ENCODE measurements at places on chromosomes 7 and 10.
A peak's percentile ranks its signal among the peaks of the same experiment; 100 is the strongest.

DNA sequence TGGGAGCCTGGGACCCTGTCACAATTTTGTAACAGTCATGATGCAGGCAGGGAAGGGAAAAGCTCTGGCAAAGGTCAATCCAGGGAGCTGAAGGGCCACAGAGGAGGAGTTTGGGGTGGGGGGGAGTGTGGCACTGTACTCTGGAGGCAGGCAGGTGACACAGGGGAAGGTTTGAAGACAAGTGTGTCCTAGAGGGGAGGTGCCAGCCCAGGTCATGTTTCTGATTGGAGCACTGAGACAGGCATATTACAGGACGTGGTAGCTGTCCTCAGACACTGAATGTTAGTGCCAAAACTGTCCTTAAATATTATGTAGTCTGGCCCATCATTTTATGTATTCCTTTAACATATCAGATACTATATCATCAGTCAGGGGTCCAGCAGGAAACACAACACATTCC is 75.6 kb upstream of the LRRC4 start:
- H3K27ac ChIP-seq, result peak overlapping the region; percentile 66
- H3K4me1 ChIP-seq, result peaks cover 56% of the 10 kb centered on the region
- no peaks in the 10 kb centered on the region for H3K36me3 ChIP-seq
- peak overlapping the region; percentile 10 for H3K4me3 ChIP-seq

GRCh38 chr7:136102881-136103280 is 125.7 kb upstream of the MTPN start:
- no peak overlapping the region for H3K4me3 ChIP-seq
- H3K36me3 ChIP-seq, result no peaks in the 10 kb centered on the region
- H3K27me3 ChIP-seq, result no peaks in the 10 kb centered on the region
- H3K4me1 ChIP-seq, result no peaks in the 10 kb centered on the region
- DNase-seq, result no peak

DNA sequence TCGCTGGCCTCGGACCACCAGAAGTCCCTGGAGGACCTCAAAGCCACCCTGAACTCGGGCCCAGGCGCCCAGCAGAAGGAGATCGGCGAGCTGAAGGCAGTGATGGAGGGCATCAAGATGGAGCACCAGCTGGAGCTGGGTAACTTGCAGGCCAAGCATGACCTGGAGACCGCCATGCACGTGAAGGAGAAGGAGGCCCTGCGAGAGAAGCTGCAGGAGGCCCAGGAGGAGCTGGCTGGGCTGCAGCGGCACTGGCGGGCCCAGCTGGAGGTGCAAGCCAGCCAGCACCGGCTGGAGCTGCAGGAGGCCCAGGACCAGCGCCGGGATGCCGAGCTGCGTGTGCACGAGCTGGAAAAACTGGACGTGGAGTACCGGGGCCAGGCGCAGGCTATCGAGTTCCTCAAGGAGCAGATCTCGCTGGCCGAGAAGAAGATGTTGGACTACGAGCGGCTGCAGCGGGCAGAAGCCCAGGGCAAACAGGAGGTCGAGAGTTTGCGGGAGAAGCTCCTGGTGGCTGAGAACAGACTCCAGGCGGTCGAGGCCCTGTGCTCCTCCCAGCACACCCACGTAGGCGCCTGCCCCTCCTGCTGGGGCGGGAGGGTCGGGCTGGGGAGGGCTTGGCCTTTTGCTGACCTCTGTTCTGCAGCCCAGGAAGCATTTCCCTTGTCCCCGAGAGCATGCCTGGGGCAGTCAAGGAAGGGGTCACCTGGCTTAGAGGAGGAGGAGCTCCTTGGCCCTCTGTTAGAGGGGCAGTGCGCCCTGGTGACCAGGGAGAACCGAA is 77.3 kb upstream of the GTF2IRD1 start:
- no peak overlapping the region for H3K4me3 ChIP-seq
- peaks cover 5% of the 10 kb centered on the region for H3K4me1 ChIP-seq
- no peak for DNase-seq
- H3K36me3 ChIP-seq, result no peaks in the 10 kb centered on the region
- H3K27me3 ChIP-seq, result peaks cover 4% of the 10 kb centered on the region

DNA sequence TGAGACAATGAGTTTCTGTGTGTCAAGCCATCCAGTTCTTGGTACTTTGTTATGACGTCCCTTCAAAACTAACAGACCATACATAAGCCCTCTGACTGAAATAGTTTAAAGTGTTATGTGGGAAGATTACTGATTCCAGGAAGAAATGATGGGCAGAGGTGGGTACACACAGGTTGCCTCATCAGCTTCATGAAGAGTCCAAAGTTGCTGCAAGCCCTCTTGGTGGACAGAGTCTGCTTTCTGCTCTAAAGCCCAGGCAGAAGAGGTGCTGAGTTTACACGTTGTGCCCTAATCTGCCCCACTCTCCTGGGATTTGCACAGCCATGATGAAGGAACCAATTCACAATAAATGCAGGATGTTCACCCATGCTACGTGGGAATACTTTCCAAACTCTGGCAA is 187.4 kb downstream of the PARD3 start:
- no peak overlapping the region for H3K27ac ChIP-seq
- no peak overlapping the region for H3K4me3 ChIP-seq
- no peak for DNase-seq

DNA sequence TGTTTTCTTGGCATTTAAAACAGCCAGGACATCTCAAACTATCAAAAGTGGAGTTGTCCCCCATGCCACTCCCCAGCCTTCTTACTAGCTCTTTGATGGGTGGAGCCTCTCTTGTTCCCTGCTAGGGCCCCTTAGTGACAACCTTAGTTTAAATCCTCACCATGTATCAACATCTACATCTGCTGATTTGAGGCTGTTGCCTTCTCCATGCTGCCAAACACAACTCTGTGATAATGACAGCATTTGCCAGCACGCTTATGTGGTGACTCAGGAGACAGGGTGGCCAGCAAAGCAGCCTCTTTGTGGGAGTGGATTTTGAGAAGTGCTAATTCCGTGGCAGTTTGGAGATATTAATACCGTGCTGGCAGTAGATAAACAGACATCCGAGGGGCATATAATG is 145.4 kb downstream of the LRRC4 start:
- no peaks in the 10 kb centered on the region for H3K4me1 ChIP-seq
- H3K4me3 ChIP-seq, result no peak overlapping the region
- no peak for DNase-seq
- no peak overlapping the region for H3K27ac ChIP-seq
- peaks cover 23% of the 10 kb centered on the region for H3K36me3 ChIP-seq

DNA sequence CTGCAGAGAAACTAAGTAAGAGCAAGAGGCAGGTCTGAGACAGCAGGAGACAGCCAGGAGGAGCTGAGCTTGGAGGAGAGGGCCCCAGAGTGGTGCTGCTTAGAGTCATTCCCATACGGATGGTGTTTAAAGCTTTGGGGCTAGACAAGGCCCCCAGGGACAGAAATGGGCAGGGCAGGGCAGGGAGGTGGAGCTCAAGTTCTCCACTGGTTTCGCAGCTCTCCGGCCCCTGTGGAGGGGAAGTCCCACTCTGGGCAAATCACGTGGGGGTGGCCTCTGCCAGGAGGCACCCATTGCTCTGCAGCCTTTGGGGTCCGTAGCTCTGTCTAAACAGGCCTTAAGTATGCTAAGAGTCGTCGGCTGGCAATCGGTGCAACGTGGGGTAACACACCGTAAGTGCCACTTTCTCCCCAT is 1.0 kb upstream of the PTPRE start:
- no peaks in the 10 kb centered on the region for H3K4me1 ChIP-seq
- no peak overlapping the region for H3K4me3 ChIP-seq
- peaks cover 47% of the 10 kb centered on the region for H3K27me3 ChIP-seq
- no peaks in the 10 kb centered on the region for H3K36me3 ChIP-seq

- no peaks in the 10 kb centered on the region for H3K4me1 ChIP-seq
- no peak overlapping the region for H3K4me3 ChIP-seq
- no peak for DNase-seq
- H3K36me3 ChIP-seq, result no peaks in the 10 kb centered on the region
- no peaks in the 10 kb centered on the region for H3K27me3 ChIP-seq
- no peak overlapping the region for H3K27ac ChIP-seq
Observed at GRCh38 chr7:81190997-81191768, 272.3 kb upstream of the SEMA3C start.

DNA sequence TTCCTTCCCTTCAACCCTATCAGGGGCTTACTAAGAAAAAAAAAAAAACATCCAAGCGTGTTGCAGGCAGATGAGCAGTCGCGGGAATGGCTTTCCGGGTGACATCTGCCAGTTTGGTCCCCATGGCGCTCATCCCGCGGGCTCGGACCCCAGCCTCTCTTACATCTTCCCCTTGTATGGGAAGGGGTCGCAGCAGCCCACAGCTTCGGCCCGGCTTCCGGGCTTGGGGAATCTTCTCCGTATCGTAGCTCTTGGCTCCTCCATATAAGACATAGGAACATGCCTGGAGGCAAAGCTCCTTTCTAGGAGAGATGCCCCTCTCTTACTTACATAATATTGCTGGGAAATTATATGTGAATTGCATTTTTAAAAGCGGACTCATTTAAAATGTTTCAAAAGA is 99.5 kb downstream of the CUX1 start:
- DNase-seq, result no peak
- no peak overlapping the region for H3K27ac ChIP-seq
- no peaks in the 10 kb centered on the region for H3K27me3 ChIP-seq
- H3K36me3 ChIP-seq, result peaks cover 4% of the 10 kb centered on the region
- H3K4me3 ChIP-seq, result no peak overlapping the region
- H3K4me1 ChIP-seq, result peaks cover 3% of the 10 kb centered on the region

DNA sequence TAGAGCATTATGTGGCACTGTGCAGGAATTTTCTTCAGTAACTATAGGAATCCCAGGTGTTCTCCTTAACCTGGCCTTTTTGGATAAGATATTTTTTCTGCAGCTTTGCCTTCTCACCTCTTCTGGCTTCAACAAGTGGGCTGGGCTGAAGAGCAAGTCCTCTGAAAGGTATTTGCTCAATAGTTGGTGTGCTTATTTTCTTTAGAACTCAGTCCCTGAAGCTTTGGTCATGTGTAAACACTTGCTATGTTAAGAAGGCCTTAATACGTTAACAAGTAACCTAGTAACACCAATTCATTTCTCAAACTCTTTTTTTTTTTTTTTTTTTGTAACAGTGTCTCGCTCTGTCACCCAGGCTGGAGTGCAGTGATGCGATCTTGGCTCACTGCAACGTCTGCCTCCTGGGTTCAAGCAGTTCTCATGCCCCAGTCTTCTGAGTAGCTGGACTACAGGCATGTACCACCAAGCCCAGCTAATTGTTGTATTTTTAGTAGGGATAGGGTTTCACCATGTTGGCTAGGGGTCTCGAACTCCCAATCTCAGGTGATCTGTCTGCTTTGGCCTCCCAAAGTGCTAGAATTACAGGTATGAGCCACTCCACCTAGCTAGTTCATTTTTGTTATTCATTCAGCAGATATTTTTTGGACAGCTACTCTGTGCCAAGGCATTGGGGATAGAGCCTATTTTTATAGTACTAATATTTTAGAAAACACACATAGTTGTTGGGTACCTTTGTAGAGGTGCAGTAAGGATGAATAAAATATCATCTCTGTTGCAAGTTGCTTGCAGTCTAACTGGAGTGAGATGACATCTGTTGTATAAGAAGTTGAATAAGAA is 164.6 kb downstream of the SND1 start:
- no peak overlapping the region for H3K4me3 ChIP-seq
- peaks cover 21% of the 10 kb centered on the region for H3K4me1 ChIP-seq
- H3K36me3 ChIP-seq, result peaks cover 19% of the 10 kb centered on the region
- H3K27me3 ChIP-seq, result no peaks in the 10 kb centered on the region
- H3K27ac ChIP-seq, result no peak overlapping the region
- no peak for DNase-seq

- H3K27me3 ChIP-seq, result no peaks in the 10 kb centered on the region
- DNase-seq, result peak; percentile 54
- H3K27ac ChIP-seq, result no peak overlapping the region
- H3K36me3 ChIP-seq, result peaks cover 13% of the 10 kb centered on the region
Observed at GRCh38 chr7:23012908-23013714, 819 bp downstream of the HYCC1 start.

DNA sequence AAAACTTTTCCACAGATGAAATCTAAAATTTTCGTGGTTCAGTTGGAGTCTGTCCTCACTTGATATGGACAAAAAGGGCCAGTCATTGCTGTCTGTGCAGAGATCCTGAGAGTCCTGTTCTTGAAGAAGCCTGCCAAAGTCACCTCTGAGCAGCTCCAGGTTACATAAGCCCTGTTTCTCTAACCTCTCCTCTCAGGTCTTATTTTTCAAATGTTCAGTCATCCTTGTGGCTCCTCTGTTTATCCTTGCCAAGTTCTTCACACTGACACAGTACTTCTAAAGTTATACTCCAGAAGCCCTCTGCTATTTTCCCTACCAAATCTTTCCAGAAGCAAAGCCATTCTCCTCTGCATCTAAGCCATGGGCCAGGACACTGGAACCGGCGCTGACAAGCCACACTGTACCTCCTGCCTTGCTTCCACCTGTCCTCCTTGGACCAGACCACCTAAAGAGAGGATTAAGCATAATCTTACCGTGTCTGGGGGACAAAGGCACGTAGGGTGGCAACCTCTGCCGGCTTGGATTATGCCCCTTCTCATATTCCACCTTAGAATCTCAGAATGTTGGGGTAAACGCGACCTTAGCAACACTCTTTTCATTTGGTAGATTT is 161.6 kb downstream of the JAZF1 start:
- no peaks in the 10 kb centered on the region for H3K4me1 ChIP-seq
- no peak overlapping the region for H3K4me3 ChIP-seq
- DNase-seq, result no peak

DNA sequence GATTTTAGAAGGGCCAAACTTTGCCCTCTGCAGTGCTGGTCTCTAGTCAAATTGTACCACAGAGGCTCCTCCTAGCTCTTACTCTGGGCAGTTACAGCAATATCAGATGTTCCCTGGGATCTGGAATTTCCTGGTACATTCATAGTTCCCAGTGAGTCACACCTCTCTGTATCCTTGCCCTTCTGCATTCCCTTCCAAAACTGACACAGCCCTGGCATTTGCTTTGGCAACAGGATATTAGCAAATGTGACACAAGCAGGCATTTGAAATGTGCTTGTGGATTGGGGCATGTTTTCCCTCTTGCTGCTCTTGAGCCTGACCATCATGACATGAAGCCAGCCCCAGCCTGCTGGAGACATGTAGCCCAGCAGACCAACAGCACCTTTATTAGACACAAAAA is 284.7 kb upstream of the AKR1E2 start:
- DNase-seq, result no peak
- H3K36me3 ChIP-seq, result no peaks in the 10 kb centered on the region
- H3K27me3 ChIP-seq, result peaks cover 24% of the 10 kb centered on the region

- no peaks in the 10 kb centered on the region for H3K36me3 ChIP-seq
- H3K27me3 ChIP-seq, result no peaks in the 10 kb centered on the region
- no peak overlapping the region for H3K4me3 ChIP-seq
- no peak overlapping the region for H3K27ac ChIP-seq
- no peak for DNase-seq
Observed at GRCh38 chr10:61701706-61702105, 39.0 kb downstream of the CABCOCO1 start.

DNA sequence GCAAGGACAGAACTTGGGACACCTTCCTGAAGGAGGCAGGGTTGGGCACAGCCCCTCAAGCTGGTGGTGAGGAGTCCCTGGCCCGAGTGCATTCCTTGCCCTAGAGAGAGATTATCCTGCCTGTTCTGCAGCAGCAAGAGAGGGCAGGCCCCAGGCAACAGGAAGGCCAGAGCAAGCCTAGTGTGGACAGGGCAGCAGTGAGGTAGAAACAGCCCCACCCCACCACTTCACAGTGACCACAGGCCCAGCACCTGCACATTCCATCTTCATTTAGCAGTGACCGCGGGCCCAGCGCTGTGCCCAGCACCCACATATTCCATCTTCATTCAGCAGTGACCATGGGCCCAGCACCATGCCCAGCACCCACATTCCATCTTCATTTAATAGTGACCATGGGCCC is 16.4 kb upstream of the TMEM72 start:
- DNase-seq, result no peak
- H3K27ac ChIP-seq, result no peak overlapping the region
- H3K4me1 ChIP-seq, result no peaks in the 10 kb centered on the region
- H3K4me3 ChIP-seq, result no peak overlapping the region
